Left lobe of liver (tissue), 2 donors: ENCODE measurements at places on chromosomes 1 and 21.

GRCh38 chr1:213568929-213569815, 418.6 kb upstream of the PROX1 start:
- DNase-seq: no peak

GRCh38 chr1:187987236-187987776, 1158.6 kb downstream of the PLA2G4A start:
- DNase-seq: no peak

DNA sequence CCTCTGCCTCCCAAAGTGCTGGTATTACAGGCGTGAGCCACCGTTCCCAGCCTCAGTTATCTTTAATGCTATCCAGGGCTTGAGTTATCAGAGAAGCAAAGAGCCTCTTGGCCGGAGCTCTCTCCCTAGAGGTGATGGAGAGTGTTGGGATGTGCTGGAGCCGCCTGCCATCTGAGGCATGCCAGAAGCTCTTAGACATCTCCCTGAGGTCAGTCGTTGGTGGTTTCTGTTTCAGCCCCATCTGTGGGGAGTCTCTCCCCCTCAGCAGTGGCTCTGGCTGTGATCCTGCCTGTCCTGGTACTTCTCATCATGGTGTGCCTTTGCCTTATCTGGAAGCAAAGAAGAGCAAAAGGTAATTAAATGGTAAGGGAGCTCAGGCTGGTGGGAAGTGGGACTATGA, 11.6 kb upstream of the ZNF691 start:
- DNase-seq: no peak

DNA sequence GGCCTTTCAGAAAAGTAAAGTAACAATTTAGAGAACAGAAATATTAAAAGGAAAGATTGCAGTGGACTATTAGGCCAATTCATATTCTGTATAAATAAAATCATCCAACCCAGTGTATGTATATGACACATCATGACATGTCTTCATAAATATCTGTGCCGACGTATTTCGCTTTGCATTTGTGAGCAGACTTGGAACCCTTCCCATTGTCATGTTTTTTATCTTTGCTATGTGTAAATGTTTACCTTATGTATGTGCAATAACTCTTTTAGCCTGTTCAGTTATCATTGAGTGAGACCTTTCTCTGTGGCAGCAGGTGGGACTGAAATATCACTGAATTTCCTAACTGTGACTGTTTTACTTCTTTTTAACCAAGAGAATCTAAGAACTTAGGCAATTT, 58.0 kb upstream of the FAM3B start:
- DNase-seq: no peak

DNA sequence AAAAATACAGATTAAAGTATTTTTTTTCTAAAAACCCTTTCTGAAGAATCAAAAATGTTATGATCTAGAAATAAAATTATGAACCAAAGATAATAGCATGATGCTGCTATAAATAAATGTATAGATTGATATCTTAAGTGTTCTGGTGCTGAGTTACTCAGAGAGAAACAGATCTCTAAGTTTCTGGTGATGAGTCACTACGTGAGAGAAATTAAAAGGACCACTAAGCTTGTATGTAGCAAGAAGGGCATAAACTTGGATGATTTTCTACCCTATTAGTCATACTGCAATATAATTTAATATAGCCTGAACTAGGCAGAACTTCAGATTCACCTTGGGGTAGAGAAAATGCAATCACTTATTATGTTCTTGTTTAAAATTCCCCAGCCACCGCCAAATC, 514.8 kb downstream of the AMY1C start:
- DNase-seq: no peak

- no peak for DNase-seq
Measured at GRCh38 chr1:247110627-247111258, 6.6 kb upstream of the ZNF669 start.

DNA sequence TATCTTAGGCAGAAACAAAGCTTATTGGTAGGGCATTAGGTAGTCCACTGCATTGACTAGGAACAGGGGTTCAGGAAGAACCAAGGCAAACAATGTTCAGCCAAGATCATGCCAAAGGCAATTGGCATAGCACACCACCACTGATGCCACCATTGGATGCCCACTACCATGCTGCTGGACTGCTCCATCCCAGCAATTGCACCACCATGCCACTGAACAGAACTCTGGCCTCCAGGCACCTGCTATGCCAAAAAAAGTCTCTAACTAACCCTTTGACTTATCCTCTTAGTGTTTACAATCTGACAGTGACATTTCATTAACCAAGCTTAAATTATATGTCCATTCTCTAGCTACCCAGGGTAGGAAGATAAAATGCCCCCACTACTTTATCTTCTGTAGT, 509.6 kb upstream of the CAMK1G start:
- peak; percentile 87 for DNase-seq

DNA sequence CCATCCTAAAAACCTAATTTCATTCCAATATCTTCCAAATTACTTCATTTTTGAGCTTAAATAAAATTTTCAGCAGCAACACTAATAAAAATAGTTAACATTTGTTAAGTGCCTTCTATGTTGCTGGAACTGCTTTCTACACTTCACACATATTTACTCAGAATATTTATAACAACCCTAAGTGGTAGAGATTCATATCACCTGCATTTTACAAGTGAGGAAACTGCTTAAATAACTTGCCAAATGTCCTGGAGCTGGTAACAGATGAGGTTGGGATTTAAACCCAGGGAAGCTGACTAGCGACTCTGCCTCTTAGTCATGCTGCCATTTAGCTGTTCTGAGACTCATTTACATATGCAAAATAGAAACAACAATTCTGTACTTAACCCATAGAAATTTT, 86.1 kb upstream of the PBX1 start:
- DNase-seq: no peak

GRCh38 chr1:224641030-224641429, 24.9 kb downstream of the CNIH3 start:
- DNase-seq: no peak

DNA sequence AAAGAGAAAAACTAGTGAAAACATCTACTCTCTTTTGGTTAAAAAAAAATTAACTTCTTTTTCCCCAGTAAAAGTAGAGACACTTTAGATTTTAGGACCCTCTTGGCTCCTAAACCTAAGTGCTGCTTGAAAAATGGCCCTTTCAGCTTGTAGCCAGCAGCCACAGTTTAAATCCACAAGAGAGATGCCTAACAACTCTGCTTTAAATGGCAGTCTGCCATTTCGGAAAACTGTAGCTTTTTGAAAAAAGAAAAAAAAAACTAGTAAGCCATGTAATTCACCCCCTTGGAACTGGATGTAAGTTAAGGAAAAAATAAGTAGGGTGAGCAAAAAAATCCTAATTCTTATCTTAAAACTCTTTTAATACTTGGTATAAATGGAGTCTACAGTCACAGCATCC, 56.0 kb downstream of the LHX9 start:
- no peak for DNase-seq

DNA sequence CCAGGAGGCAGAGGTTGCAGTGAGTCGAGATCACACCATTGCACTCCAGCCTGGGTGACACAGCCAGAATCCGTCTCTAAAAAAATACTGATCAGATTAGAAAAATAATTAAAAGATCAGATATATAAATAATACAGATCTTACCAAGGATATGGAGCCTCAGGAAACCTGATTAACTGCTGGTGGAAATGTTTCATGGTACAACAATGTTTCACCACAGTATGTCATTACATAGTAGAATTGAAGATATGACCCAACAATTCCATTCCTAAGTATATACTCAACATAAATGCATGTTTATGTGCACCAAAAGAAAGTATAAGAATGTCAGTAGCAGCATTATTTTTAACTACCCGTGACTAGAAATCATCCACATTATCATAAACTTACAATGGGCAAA, 41.7 kb downstream of the CD53 start:
- no peak for DNase-seq

DNA sequence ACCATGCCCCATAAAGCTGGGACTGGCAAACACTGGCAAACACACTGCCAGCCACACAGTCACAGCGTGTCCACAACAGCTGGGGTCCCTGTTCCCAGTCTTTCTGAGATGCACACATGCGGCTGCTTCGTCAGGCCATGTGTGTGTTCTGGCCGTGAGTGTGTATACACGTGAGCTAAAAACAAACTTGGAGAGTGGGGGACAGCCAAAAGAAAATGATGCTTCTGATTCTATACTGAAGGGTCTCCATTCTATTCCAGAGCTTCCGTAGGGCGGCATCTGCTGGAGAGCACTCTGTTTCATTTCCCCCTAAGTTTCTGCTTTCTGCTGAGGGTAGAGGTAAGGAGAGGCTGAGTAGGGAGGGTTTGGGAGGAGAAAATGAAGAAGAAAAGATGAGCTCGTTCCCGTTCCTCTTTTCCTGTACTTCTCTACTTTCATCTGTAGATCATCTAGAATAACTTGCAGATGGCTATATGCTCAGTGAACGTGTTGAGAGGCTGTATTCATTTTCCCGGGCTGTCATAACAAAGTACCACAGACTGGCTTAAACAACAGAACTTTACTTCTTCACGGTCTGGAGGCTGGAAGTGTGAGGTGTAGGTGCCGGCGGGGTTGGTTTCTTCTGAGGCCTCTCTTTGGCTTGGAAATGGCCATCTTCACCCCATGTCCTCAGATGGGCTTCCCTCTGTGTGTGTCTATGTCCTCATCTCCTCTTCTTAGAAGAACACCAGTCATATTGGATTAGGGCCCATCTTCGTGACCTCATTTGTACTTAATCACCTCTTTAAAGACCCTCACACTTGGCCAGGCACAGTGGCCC, 151.6 kb downstream of the TOMM20 start:
- no peak for DNase-seq

- peak; percentile 33 for DNase-seq
Measured at GRCh38 chr21:46092811-46093667, 4.9 kb upstream of the COL6A2 start.

DNA sequence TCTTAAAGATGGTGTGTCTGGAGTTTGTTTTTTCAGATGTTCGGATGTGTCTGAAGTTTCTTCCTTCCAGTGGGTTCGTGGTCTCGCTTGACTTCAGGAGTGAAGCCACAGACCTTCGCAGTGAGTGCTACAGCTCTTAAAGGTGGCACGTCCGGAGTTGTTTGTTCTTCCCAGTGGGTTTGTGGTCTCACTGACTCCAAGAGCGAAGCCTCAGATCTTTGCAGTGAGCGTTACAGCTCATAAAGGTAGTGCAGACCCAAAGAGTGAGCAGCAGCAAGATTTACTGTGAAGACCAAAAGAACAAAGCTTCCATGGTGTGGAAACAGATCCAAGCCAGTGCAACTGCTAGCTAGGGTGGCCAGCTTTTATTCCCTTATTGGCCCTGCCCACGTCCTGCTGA, 1430.4 kb upstream of the B3GALT2 start:
- DNase-seq: no peak

- no peak for DNase-seq
Measured at GRCh38 chr21:17053321-17053720, 459.5 kb upstream of the CXADR start.

GRCh38 chr1:177045151-177045550, 119.4 kb downstream of the ASTN1 start:
- no peak for DNase-seq

DNA sequence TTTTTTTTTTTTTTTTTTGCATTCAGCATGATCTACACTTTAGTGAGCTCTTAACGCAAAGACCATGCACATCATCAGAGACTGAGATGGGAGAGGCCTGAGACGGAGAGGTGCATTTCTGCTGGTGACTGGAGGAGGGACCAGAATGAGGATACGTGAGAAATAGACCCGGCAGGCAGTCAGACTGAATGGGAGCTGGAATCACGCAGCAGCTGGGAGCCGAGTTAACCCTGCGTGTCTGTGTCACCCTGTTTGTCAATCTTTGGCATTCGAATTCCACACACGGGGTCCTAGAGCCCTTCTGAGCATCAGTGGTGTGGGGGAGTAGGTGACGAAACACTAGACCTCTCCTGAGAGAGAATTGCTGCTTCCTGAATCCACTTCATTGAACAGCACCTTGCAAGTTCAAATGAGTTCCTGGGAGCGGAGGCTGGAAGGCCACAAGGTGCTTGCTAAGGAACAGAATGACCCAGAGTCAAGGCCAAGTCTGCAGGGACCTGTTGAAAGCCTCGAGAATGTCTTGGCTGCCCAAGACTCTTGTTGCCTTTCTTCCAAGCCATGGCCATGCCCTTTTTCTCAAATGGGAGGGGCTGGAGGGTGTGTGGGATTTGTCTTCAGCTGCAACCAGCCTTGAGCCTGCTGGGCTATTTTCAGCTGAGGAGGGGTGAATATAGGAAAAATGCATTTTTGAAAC, 123.3 kb downstream of the CNIH3 start:
- DNase-seq: no peak

DNA sequence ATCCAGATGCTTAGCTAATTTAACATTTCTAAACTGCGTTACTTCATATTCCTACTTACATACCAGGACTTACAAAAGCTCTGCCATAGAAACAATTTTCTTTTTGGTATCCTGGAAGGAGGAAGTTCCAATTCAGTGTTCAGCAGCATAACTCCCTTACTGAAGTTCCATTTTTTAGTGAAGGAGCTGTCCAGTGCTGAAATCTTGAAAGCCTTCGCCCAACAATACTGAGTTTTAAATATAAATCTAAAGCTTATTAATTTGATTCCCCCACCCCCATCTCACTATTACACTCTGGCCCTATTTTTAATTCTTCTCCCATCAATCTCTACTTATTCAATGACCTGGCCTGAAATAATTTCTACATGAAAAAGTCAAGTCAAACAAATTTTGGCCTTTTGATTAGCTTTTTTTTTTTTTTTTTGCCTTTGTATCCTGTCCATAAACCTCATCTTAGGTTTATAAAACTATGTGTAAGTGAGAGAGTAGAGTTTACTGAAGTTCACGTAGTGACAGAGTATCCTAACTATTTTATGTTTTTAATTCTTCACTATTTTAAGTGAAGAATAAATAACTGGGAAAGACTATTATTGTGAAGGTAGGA, 323.0 kb upstream of the PLD5 start:
- DNase-seq: no peak

- no peak for DNase-seq
Measured at GRCh38 chr1:31706384-31707058, 2.7 kb upstream of the COL16A1 start.

DNA sequence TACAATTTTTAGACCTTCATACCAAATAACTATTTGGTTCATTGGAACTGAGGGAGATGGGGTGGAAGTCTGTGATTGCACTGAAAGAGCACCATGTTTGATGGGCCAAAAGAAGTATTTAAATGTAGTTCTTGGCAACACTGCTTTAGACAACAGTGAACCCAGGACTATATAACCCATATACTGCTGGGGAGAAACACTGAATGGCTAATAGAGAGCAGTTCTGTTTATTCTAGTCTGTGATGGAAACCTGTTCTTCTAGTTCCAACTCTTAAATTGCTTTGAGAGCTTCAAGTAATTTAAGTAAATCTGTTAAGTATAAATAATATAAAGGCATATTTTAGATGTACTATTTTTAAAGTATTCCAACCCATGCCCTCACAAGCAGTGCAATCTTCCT, 96.3 kb downstream of the NIBAN1 start:
- DNase-seq: no peak

- no peak for DNase-seq
Measured at GRCh38 chr1:25451908-25452307, 21.2 kb downstream of the MACO1 start.

- peak; percentile 94 for DNase-seq
Measured at GRCh38 chr21:39387461-39388037, 38.7 kb upstream of the HMGN1 start.

- no peak for DNase-seq
Measured at GRCh38 chr1:116127123-116127847, 16.1 kb downstream of the MAB21L3 start.

- no peak for DNase-seq
Measured at GRCh38 chr1:206672844-206673758, 11.6 kb upstream of the MAPKAPK2 start.

- DNase-seq: peak; percentile 68
Measured at GRCh38 chr1:1304331-1305299, 3.1 kb downstream of the ACAP3 start.
